Activated naive CD8-positive, alpha-beta T cell treated with anti-CD3 and anti-CD28 coated beads for 36 hours (primary cell): ENCODE measurements at places on chromosomes 3 and 15.

DNA sequence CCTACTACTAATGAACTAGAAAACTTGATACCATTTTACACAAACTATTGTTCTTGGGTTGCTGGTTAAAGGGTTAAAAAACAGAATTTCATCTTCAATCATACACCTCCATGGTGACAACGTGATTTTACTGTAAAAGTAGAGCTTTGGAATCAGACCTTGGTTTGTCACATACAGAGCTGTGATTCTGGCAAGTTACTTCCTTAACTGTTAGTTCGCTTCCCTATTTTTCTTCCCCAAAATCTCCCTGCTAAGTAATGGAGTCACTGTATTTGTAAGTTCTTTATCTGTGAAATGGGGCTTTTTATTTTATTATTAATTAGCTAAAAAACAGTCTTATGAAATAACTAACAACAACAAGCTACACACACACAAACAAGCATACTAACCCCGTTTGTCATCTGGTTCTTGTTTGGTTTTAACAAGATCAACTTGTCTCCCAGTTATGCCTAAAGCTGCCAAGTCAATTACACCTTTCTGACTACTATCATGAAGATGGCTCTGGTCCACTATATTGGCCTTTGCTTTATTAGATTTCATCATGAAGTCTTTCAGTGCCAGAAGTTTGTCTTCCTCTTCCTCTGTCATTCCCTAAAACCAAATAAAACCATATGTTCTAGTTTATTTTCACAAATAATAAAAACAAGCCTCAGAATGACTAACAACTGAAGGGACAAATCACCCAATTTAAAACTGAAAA lies 38.6 kb downstream of the PIK3R4 start:
- no peak for DNase-seq

DNA sequence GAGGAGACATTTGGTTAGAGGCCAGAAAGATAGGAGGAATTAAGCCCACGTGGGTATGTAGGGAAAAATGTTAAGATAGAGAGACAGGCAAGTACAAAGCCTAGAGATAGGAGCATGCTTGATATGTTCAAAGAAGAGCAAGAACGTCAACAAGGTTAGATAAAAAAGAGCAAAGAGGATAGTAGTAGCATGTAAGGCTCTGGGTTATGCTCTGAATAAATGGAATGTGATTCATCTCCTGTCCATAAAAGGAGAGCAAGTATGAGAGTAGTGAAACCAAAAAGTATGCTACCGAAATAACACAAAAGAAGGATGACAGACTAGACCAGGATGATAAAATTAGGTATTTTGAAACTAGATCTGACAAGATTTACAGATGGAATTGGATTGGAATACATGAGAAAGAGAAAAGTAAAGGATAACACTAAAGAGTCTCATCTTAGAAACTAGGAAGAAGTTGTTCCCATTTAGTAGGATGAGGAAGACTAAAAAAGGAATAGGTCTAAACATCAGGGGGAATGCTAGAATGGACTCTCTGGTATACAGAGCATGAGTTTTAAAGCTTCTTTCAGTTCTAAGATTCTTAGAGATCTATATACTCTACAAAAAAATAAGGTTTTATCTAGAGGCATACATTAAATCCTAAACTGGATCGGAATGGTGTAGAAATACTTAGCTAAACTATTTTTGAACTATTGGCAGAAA lies 59.1 kb downstream of the TRPM7 start:
- DNase-seq, result no peak

DNA sequence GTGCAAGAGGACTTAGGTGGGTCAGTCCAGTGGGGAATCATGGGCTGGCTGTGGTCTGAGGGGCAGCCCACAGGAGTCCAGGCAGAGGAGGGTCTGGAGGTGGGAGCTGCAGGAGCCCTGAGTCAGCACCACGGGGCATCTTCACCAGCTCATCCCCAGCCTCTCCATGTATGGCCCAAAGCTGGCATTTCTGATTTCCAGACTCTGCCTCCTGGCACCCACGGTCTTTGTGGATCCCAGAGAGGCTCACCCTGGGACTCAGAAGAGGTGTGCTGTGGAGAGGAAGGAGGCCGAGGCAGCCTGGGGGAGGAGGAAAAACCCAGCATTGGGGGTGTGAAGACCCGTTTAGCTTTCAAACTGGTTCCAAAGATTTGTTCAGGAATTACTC lies 64.5 kb upstream of the KLF13 start:
- no peak for DNase-seq

- no peak for DNase-seq
Measured at GRCh38 chr15:40633178-40633577, 39.1 kb downstream of the KNL1 start.

- no peak for DNase-seq
Measured at GRCh38 chr15:59059076-59059597, 45.8 kb upstream of the CCNB2 start.

DNA sequence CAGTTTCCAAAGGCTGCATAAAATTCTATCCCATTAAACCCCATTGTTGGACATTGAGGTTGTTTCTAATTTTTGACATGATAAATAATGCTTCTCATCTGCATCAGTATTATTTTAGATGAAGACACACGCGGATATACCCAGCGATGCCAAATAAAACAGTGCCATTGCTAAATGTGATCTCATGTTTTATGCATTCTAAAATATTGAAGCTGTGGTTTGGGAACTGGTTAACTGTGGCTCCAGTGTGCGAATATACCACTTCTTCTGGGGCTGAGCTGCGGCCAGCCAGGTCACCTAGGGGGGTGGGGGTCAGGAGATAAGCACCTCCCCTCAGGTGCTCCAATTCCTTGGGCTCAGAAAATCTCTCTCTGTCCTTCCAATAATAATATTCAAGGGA lies 230.0 kb downstream of the ADAMTS9 start:
- DNase-seq, result no peak

GRCh38 chr3:62665627-62666437 lies 209.4 kb downstream of the CADPS start:
- peak; percentile 15 for DNase-seq

GRCh38 chr15:69380100-69380725 lies 33.9 kb upstream of the KIF23 start:
- DNase-seq, result no peak

- DNase-seq, result no peak
Measured at GRCh38 chr3:184712248-184713039, 580 bp upstream of the MAGEF1 start.

DNA sequence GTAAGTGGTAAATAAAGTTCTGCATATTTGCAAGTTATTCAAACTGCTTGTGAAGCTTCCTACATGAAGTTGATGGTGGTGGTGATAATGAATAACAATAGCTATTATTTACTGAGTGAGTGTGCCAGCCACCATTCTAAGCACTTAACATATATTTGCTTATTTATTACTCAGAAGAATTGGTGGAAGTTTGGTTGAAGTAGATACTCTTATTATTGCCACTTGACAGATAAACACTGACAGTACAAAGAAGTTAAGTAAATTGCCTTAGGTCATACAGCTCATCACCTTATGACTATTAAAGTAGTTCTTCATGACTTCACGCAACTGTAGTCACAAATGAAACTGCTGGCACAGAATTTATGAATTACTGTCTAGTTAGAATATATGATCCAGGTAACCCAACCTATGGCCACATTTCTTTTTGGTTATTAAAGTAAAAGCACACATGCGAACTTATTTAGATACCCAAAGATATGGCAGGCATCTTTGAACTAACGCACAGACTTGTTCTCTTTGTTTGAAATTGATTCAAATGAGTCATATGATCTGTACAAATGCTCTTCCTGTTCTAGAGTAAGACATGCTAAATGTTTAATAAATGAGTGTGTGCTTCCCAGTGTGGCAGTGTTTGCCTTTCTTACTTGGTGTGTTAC lies 99.8 kb upstream of the NR2F2 start:
- no peak for DNase-seq

- DNase-seq, result no peak
Measured at GRCh38 chr3:10585945-10586344, 80.6 kb upstream of the ATP2B2 start.

- DNase-seq, result no peak
Measured at GRCh38 chr15:69994429-69995205, 103.1 kb downstream of the TLE3 start.

DNA sequence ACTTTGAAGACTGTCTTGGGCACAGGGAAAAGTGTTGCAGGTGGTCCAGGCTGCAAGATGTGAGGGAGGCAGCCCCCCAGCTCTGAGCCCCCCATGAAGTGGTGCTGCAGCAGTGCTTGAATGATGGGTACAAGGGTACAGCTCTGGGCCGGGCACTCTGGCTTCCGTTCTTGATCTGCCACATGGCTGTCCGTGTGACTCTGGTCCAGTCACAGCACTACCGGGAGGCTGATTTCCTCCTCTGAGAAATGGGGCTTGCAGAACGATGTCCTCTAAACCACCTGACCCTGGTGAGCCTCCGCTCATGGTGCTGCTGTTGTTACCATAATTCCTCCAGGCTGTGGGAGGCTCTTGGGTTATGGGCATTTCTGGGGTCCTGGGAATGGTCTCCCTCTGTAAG lies 75.1 kb downstream of the FBLN2 start:
- DNase-seq, result no peak

- DNase-seq, result no peak
Measured at GRCh38 chr15:87686339-87686738, 570.2 kb downstream of the NTRK3 start.

- DNase-seq, result no peak
Measured at GRCh38 chr15:67189326-67190051, 65.0 kb downstream of the AAGAB start.

GRCh38 chr3:52153389-52154096 lies 680 bp downstream of the POC1A start:
- peak; percentile 12 for DNase-seq

- DNase-seq, result no peak
Measured at GRCh38 chr15:89893027-89893426, 767 bp downstream of the AP3S2 start.

DNA sequence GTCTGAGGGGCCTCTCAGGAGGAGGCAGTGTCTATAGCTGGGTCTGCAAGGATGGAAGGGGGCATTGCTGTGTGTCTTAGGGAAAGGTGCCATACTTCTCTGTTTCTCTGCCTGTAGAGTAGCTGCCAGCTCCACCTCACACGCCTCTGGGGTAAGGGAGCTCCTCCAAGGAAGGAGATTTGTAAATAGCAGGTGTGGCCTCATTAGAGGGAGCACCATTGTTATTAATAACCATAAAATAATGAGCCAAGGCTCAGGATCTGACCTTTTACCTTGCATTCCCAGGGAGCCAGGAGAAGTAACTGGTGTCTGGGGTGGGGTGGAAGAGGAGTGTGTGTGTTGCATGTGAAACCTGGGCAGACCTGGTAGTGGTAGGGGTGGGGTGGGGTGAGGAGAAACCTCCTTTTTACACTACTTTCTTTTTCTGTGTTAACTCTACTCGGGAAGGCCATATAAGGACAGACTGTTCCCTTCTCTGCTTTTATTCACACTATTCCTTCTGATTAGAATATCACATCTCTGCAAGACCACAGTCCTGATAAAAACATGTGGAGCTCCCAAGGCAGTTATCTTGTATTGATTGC lies 2.2 kb upstream of the C15orf39 start:
- DNase-seq, result no peak

DNA sequence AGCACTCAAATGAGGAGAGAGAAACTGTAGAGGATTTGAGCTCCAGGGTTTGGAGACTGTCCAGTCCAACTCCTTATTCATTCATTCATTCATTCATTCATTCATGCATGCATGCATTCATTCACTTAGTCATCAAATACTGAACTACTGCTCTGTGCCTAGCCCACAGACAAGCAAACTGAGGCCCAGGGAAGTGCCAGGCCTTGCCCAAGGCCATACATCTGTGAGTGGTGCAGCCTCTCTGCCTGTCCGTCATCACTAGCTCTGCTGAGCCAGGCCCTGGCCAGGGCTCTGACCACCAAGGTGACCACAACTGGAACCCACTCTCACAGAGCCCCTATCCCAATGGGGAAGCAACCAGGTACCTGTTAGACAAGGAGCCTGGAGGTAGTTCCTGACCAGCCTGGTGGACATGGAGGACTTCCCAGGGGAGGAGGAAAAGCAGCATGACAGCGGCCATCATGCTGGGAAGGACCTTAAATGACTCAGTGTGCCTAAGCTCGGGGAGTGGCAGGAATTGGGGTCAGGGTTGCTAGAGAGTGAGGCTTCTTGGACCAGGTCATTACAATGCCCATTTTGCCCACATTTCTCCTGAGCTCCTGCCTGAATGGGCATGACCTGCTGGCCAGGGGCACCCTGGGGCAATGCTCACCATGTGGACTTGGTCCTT lies 27.5 kb upstream of the RPL29 start:
- no peak for DNase-seq

DNA sequence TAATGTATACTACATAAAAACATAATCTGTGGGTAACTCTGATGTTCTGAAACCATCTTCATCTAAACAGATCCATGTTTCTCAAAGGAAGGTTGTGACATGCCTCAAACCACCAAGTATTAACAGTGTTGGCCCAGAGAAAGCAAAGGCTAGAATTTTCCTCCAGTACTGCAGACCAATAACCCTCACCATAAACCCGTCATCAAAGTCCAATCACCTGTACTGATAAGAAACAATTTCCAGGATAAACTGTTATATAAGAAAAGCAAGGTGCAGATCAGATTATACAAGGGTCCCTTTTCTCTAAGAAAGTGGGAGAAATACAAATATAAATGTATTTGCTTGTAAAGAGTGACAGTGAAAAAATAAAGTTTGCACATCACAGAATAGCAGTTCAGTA lies 32.3 kb downstream of the TBC1D2B start:
- DNase-seq, result no peak

DNA sequence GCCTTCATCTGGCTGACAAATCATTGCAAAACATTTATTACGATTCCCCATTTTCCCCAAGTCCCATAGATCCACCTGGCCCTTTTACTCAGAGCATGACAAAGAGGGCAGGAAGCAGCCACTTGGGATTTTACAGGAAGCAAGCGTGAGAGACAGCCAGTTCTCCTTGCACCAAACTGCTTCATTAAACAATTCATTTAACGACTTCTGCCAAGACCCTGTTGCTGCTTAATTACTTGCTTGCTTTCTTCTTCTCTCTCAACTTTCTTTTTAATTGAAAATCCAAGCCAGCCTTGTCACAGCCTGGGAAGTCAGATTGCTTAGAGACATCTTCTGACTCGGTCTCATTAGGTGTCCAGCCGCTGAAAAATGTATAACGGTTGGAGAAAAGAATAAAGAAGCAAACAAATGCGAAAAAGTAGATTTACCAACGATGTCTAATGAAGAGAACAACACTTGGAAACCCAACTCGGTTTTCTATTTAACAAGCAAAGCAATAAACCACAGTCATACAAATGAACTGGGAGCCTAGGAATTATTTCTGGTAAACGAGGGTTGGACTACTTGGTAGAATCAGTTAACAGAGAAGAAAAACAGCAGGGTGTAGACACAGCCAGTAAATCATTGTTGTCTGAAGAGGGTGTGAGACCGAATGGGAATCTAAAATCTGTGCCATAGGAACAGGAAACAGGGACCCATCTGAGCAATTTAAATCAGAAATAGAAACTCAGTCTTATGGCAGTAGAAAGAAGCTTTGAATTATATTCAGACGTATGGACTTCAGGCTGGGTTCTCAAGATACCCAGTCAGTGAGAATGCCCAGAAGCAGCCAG lies 298.3 kb downstream of the LRRC3B start:
- no peak for DNase-seq
